Caco-2 (cell line): ENCODE measurements at places on chromosomes 5 and 9. TPM values are rescaled to one million over a fixed set of nuclear protein-coding genes. Genes with fewer than 3 reads are reported as not detected.

C6 gene
- total RNA-seq: not detected in 2 replicates

BTNL8 gene
- total RNA-seq: 6.0 and 7.3 TPM in 2 replicates

PDZD2 gene
- total RNA-seq: 0.16 and 0.91 TPM in 2 replicates

SLC28A3 gene
- 2.1 and 2.6 TPM in 2 replicates for total RNA-seq

AK8 gene
- total RNA-seq: 0.88 and 1.0 TPM in 2 replicates

ZNF300 gene
- 1.8 and 2.2 TPM in 2 replicates for total RNA-seq
